Hippocampal formation (tissue), 2 donors: ENCODE measurements at places on chromosomes 4 and X.

DNA sequence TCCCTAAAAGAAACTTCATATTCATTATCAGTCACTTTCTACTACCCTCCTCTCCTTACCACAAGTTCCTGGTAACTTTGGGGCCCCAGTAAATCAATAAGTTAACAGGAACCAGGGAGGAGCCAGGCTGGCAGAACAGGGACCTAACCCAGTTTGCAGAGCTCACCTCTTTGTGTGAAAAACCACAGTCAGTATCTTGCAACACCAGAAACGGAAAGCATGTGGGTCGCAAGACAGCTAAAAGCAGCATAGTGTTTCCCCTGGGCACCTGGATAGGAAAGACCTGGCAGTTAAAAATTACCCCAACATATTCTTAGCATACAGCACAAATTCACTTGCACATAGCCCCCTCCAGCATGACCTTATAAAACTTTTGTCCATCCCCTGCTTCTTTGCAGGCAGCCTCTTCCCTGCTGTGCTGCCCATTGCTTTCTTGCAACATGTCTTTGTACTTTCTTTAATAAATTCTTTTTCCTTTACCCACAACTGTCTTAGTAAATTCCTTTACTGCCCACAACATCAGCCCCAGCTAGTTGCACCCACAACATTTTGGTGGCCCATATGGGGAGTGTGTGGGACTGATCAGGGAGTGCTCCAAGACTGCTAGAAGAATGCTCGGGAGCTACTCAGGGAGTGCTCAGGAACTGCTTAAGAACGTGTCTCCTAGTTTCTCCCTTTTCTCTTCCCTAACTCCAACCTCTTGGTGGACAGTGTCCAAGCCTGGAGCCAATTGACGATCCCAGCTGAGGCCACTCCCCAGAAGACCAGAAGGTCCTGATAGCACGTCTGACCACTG, 83.4 kb downstream of the MSN start:
- DNase-seq = no peak

GRCh38 chr4:173449380-173449717, 50.4 kb upstream of the SCRG1 start:
- no peak for DNase-seq

DNA sequence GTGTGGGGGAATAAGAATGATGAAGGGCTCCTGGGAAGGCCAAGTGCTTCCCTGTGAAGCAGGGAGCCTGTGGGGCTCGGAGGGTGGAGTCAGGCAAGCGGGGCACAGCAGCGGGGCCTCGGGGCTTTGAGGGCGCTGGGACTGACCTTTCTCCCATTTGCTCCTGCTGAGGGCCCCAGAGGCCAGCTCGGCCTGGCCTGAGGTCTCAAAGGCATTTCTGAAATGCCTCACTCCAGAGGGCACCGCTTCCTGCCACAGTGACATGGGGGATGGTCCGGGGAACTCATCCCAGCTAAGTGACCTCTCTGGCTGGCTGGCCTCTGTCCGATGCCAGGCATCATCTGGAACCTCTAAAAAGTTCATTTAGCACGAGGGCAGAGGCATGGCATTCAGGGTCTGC, 98.8 kb upstream of the STX18 start:
- DNase-seq = no peak

DNA sequence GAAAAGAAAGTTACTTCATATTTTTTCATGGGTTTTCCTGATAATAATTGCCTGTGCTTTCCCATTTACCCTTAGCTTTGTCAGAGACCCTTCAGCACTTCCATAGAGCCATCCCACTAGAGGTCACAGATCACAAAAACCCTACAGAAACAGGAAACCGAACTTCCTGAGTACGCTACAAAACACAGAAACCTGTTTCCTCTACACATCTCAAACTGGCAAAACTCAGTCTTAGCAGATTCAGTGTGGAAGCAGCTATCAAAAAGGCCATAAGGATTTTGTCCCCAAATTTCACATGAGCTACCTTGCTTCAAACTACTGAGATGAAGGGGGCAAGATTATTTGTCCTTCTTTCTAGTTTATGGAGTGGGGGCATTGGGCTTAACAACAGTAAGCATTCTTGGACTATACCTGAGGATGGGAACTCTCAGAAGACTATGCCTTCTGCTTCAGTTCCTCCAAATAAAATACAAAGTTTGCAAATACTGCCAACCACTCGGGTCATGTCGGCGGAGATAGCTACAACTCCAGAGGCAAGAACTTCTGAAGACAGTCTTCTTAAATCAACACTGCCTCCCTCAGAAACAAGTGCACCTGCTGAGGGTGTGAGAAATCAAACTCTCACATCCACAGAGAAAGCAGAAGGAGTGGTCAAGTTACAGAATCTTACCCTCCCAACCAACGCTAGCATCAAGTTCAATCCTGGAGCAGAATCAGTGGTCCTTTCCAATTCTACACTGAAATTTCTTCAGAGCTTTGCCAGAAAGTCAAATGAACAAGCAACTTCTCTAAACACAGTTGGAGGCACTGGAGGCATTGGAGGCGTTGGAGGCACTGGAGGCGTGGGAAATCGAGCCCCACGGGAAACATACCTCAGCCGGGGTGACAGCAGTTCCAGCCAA, at the start of gene MMRN1:
MMRN1 (plus strand) TSS at position 206 of the 902 bp plus-strand sequence; CDS start at position 324, 118 bp downstream.
- no peak for DNase-seq

- DNase-seq = no peak
Observed at GRCh38 chr4:168273838-168274237, 44.7 kb downstream of the DDX60 start.

GRCh38 chrX:136176399-136176825, 29.1 kb downstream of the FHL1 start:
- no peak for DNase-seq
